Endodermal cell (in vitro differentiated cells): ENCODE measurements at places on chromosomes 5 and 9. TPM values are rescaled to one million over a fixed set of nuclear protein-coding genes. Genes with fewer than 3 reads are reported as not detected.

DNA sequence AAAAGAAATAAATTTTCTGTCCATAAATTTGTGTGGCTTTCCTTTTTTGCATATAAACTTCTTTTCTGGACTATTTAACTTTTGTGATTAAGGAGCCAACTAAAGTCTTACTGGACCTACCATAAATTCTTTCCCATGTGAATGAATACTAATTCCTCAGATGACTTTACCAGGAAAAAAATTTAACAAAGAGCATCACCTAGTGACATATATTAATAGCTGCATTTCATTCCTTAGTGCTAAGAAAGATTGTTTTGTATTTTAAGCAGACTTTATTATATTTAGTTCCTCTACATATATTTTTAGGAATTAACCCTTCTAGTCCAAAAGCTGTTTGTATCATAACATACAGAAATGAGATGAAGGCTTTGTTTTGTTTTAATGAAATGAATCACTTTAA lies 64.4 kb downstream of the C9orf85 start:
- DNase-seq, result no peak

- peak; percentile 89 for DNase-seq
Measured at GRCh38 chr5:172713113-172713808, 57.7 kb downstream of the DUSP1 start.

DNA sequence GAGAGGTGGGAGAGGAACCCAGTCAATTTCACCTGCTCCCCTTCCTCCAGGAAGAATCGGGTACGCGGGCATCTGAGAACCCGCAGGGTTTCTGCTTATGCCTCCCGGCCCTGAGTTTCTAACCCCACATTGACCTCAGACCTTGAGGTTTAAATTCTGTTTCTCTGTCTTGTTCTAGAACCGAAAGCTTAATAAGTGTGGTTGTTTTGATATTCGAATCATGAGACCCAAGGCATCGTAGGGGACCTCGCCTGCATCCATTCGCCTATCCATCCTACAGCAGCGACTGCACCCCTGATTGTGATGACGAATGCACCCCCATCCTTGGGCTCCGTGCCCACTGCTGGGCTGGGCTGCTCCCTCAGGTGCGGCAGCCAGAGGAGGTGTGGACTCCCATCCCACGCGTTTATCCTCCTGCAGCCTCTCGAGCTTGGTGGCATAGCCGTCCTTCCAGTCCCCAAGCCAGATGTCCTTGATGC lies 80.8 kb upstream of the IER5L start:
- DNase-seq, result peak; percentile 45

DNA sequence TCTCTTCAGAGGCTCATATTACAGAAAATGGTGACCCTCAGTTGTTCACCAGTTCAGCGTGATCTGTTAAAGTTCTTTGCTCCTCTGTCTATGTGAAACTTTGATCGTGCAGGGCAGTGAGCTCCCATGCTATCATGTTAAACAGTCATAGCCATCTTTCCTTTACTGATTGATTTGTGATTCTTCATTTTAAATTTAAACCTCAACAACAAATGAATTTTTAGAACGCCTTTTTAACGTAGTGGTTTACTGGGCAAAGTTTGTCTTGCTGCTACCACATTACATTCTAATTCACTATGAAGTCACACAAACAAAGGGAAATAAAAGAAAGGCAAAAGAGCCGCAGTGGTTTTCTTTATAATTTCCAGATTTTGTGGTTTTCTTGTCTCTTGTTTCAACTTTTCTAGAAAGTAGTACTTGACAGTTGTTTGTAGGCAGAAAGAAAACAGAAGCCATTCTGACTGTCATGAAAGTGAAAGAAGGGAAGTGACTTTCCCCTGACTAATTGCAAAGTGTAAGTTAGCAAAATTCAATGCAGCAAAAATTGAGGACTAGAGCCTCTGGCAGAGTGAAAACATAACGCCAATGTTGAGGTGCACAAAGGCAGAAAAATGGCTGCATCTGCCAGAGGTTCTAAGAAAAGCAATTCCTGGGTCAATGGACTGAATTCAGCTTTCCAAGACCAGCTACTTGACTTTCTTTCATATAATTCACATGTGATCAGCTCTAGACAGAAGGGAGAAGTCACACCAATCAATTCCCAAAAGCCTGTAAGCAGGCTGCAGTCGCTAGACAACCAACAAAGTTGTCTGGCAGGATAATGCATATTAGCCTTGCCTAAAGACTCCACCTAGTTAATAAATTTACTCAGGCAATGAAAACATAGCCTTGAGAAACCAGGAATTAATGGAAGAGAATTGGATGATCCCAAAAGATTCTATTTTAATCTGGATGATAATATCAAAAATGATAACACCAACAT lies 7.1 kb upstream of the IFNA6 start:
- no peak for DNase-seq

DNA sequence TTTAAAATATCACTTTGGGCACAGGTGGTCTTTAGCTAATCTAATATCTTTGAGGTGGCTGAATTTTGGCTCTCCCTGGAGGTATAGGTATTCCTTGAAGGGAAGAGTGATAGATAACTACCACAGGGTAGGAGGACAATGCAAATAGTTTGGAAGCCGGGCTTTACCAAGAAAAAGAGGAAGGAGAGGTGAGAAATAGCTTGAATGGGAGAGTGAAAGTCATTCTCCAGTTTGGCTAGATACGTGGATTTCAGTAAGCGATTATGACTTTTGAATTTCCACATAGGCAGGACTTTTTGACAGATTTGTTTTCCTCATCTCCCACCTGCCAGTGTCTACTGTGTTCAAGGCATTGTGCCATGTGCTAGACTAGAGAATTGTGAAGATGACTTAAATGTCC lies 45.5 kb downstream of the RASA1 start:
- no peak for DNase-seq

DNA sequence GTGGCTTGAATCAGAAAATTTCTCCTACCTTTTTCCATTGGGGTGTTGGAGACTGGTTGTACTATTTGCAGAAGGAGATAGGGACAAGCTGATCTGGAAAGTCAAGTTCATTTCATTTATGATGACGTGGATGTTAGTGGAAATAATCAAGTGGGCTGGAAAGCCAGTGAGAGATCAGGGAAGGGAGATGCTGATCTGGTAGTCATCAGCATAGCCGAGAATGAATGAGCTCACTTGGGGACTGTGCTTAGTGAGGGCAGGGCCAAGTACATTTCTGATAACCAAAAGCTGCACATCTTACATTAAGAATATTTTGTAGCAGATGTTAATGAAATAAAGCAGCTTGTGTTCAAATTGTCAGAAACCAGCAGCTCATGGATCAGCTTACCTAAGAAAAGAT lies 12.1 kb downstream of the MAN2A1 start:
- no peak for DNase-seq

DNA sequence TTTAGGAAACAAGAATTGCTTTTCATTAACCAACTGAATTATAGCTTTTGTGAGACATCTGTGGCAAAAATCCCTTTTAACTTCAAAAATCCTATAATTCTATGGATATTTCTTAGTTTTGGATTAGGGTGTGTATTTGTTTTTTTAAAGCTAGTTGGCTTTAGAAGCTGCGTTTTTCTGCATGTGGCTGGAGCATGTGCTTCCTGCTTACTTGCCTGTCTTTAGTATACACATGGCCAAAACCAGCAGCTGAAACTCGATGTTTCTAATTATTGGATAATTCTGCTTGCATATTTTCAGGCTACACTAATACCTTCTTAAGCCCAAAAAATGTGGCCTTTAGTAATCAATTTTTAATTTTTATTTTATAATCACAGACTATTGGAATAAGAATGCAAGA lies 8.9 kb downstream of the RECK start:
- no peak for DNase-seq

- no peak for DNase-seq
Measured at GRCh38 chr9:34686231-34686630, 4.8 kb downstream of the CCL19 start.

DNA sequence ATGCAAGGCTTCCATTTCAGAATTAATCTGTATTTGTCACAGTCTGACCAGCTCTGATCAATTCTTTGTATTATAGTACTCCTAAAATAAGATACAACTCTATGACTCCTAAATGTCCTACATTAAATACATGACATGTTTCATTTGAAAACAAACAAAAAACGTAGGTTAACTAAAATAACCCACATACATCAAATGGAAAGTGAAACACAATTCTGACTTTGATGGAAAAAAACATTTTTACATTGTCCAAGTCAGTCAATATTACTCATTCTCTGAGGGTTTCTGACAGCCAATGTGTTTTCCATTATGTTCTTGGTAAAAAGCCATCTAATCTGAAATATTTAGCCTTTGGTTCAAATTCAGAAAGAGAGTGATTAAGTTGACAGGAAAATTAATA lies 8.7 kb downstream of the HMGCS1 start:
- DNase-seq, result no peak

- no peak for DNase-seq
Measured at GRCh38 chr5:157308836-157309465, 43.0 kb downstream of the CYFIP2 start.

Gene SERF1A
- total RNA-seq, result 9.5 and 11.1 TPM in 2 replicates

Gene STC2
- total RNA-seq, result 4.6 to 116 TPM (median 7.2 TPM) in 3 replicates

Gene CCL28
- 1.5 and 1.7 TPM in 2 replicates for total RNA-seq

Gene SPATA9
- 0.70 and 0.99 TPM in 2 replicates for total RNA-seq

Gene OR1Q1
- not detected in 2 replicates for total RNA-seq

Gene MAPKAP1
- 87.1 and 91.6 TPM in 2 replicates for total RNA-seq
